CD4-positive, alpha-beta T cell (primary cell): ENCODE measurements at places on chromosomes 5 and 9.

DNA sequence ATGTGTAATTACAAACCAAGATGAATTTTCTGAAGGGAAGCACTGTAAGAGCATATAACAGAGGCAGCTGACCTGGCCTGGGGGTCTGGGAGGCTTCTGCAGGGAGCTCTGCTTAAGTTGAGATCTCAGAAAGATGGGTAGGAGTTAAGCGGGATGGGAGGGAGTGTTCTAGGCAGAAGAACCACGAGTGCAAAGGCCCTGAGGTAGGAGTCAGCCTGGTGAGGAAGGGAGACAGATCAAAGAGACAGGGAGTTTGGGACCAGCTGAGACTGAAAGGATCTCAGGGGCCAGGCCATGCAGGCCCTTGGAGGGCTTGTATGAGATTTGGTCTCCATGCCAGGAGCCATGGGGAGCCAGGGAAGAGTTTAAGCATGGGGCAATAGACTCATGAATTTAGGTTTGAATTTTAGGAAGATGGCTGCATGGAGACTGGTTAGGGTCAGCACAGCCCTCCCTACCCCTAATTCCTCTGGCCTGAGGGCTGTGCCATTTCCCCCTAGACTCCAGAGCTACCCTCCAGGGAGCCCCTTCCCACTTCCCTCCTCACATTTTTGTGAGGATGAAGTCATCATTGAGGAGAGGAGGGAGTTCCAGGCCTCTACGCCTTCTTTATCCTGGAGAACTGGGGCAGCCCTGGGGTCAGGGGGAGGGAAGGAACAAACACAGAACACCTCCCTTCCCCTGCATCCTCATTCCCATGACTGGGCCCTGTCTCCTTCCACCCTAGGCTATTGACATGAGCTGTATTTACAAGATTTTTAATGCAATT, 4.8 kb upstream of the ARAP3 start:
- no peak for DNase-seq

GRCh38 chr9:30932226-30932625, 1452.2 kb upstream of the ACO1 start:
- no peak for DNase-seq

GRCh38 chr5:16713386-16713928, 96.7 kb upstream of the RETREG1 start:
- no peak for DNase-seq

- DNase-seq = no peak
Measured at GRCh38 chr5:143362664-143363227, 40.7 kb downstream of the NR3C1 start.

- DNase-seq = no peak
Measured at GRCh38 chr5:120368923-120369715, 95.0 kb upstream of the PRR16 start.

DNA sequence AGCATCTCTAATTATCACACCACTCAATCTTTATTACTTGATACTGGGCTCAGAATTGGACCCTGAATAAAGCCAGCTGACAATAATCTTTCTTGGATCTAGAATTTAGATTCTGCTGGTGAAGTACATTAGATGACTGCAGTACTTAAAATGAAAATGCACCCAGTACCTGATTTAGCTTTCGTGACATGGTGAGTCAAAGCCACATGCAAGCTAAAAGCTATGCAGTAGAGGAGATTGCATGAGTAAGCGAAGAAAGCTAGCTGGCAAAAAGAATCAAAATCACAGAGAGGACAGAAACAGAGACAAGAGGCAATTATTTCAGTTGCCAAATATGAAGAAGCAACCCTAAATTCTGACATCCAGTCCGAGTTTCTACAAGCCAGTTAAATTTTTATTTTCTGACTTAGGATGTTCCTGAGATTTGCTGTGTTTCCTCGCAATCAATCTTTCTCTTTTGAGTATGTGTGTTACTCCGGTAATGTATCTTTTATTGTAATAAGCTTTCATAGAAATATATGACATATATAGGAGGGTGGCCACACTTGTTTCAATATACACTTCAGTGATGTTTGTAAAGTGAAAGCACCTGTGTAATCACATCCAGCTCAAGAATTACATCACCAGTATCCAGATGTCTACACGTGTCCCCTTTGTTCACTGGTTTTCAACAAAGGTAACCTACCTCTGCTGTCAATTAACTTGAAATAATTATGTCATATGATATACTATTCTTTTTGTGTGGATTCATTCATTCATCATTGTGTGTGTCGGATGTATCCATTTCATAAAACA, 101.7 kb downstream of the CDH18 start:
- DNase-seq = no peak

DNA sequence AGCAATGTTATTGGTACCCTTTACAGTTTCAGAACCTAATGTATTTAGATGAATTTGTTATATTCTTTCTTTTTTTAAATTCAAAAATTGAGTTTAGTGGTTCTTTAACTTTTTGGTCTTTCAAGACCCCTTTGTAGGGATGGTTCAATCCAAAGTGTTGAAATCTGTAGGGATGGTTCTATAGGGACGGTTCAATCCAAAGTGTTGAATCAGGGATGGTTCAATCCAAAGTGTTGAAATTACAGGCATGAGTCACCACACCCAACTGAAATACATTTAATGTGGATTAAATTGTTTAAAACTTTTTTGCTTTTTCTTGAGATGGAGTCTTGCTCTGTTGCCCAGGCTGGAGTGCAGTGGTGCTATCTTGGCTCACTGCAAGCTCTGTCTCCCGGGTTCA, 30.6 kb downstream of the SNX2 start:
- DNase-seq = no peak

DNA sequence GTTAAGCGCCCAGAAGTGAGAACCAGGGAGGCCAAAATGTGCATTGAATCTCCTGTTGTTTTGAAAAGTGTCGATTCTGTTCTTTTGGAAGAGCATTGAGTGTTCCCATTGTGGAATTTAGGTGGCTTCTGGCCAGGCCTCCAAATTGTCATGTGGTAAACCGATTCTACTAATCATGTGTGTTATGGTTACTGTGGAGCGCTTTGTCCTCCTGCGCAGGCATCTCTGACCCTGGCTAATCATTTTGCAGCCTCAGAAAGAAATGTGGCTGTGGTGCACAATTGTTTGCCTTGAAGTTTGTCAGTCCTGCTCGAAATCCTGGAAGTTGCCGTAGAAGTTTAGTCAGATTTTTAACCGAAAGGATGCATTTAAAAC, 121.3 kb downstream of the RASGRF2 start:
- no peak for DNase-seq

- no peak for DNase-seq
Measured at GRCh38 chr5:150636391-150637244, 3.8 kb upstream of the SYNPO start.

GRCh38 chr5:127290019-127290945, at the start of gene MEGF10:
MEGF10 (plus strand) TSS chr5:127290796; CDS start chr5:127331309, 40,513 bp downstream.
- no peak for DNase-seq

GRCh38 chr5:99334936-99335335, 406.1 kb upstream of the CHD1 start:
- DNase-seq = no peak

DNA sequence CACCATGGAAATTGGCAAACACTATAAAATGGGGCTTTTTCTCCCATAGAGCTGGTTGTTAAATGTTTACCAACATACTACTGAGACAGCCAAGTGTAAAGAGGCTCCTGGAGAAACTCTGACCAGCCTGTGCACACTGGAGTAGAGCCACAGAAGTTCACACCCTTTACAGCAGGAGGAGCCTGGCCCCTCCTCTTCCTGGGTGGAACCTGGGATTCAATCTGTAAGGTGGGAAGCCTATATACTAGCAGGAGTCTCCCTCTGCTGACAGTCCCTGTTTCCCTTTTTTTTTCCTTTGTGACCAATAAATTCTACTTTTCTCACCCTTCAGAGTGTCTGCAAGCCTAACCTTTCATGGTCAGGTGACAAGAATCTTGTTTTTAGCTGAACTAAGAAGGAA, 10.4 kb upstream of the SLC30A5 start:
- no peak for DNase-seq

DNA sequence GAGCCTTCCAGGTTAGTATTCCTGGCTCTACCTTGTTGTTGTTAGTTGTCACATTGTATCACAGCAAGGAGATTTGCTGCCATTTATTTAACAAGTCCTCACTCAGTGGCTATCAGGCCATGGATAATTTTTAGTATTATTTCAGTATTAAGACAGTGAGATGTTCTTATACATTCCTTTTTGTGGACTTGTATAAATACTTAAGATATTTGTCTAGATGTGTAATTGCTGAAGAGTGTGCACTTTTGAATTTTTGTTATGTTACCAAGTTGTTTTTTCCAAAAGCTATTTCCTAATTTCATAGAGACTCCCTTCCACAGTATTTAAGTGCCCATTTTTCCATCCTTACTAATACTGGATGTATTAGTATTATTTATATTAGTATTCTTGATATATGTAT, 22.0 kb downstream of the SLC36A1 start:
- DNase-seq = no peak

DNA sequence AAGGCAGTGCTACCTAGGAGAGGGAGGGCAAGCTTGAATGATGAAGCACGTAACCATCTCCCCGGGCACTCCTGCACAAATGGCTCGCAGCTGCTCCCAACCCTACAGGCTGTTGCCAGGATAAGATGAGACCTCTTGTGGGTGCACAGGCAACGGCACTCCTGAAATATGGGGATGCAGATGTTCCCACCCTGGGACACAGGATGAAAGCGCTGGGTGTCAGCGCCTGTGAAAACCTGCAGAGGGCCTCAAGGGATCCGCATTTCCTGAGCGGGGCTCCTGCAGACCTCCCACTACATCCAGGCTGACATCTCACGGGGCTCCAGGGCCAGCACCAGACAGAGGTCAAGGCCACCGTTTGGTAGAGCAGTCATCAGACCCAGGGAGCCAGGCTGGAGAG, 60.7 kb downstream of the SMIM23 start:
- DNase-seq = no peak

- no peak for DNase-seq
Measured at GRCh38 chr5:138461343-138462125, 3.7 kb upstream of the EGR1 start.

DNA sequence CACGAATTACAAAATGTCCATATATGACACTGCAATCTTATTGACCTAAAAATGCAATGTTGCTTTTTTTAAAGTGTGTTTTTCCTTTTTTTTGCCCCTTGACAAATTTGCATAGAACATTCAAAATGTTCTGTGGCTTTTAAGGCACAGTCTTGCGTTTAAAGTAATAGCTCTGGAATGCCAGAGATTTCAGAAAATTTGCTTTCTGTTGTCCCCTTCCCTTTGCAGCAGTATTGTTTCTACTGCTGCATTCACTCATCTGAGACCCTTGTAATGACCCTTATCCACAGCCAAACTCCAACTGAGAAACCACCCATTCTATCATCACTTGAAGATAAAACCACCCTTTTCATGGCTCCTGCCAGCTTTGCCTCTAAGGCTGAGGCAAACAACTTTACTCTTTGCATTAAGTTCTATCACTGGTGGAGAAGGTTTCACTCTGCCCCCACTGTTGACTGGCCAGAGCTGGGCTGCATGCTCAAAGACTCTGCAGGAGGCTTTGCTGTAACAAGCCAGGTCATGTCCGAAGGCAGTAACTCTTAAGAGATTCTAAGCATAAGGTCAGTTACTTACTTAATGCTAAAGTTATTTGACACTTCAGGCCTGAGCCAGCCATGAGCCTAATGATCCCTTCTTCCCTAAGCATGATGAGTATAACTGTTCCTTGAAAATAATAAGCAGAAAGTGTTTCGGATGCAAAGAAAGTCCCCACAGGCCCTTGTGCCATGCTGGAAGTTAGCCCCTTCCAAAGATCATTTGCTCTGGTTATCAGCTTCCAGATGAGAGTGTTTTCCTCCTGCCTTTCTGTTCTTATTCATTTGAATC, 101.9 kb downstream of the CD180 start:
- no peak for DNase-seq

DNA sequence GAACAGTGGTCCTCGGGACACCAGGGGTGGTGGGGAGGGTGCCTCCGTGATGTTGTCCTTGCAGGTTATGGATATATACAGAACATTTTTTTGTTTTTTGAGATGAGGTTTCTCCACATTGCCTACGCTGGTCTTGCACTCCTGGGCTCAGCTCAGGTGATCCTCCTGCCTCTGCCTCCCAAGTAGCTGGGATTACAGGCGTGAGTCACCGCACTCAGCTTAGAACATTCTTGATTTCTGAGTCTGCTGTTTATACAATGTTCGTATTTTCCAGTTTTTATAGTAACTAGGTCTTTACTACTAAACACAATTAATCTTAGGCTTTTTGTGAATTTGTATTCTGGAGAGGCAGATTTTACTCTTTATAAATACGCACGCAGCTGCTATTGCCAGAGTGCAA, 6.0 kb downstream of the PMPCA start:
- DNase-seq = no peak

- DNase-seq = no peak
Measured at GRCh38 chr9:121331992-121332685, 37.9 kb downstream of the STOM start.

- no peak for DNase-seq
Measured at GRCh38 chr5:176185133-176185733, 53.0 kb upstream of the SIMC1 start.

GRCh38 chr5:161064297-161064696, 212.3 kb upstream of the ATP10B start:
- no peak for DNase-seq

DNA sequence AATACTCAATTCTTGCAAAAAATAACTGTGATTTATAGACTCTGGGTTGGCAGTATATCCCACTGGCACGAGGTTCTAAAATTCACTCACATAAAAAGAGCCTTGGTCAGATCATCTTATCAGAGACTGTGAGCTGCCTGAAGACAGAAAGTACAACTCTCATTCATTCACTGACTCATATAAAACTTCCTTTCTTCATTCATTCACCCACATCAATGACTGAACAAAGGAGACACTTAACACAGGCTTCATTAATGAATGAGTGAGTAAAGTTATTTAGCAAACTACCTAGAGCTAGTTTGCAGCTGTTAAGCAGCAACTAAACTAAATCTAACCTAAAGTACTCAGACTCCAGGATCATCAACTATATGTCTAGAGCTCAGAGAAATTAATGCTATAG, 214.7 kb downstream of the DENND1A start:
- no peak for DNase-seq

DNA sequence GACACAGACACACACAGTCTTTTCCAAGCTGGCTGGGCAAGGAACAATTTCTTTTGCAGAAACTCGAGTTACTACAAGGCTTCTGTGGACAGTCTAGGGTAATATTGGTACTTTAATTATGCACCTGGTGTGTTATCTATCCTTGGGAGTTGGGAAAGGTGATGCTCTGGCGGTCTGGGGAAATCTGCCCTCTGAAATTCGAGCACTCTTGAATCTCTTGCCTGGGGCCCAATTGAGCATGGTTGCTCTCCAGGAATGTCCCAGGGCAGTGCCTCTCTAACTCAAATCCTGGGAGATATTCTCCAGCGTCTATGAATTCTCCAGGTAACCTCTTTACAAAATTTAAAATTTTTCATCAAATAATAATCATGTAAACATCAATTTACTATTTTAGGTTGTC, 69.3 kb downstream of the KCNIP1 start:
- no peak for DNase-seq

- no peak for DNase-seq
Measured at GRCh38 chr5:17218353-17219005, 1.0 kb downstream of the BASP1 start.

- no peak for DNase-seq
Measured at GRCh38 chr5:14743601-14744295, 79.2 kb downstream of the OTULIN start.

GRCh38 chr5:22793463-22793862, 59.7 kb downstream of the CDH12 start:
- DNase-seq = no peak
